Fibroblast of skin of right biceps (primary cell): ENCODE measurements at places on chromosomes 5 and 9.
A peak's percentile ranks its signal among the peaks of the same experiment; 100 is the strongest.

- DNase-seq: peak; percentile 75
Measured at GRCh38 chr9:16870596-16871335, at the start of gene BNC2. BNC2 (minus strand) TSS chr9:16870670; CDS start chr9:16870648, 22 bp downstream.

DNA sequence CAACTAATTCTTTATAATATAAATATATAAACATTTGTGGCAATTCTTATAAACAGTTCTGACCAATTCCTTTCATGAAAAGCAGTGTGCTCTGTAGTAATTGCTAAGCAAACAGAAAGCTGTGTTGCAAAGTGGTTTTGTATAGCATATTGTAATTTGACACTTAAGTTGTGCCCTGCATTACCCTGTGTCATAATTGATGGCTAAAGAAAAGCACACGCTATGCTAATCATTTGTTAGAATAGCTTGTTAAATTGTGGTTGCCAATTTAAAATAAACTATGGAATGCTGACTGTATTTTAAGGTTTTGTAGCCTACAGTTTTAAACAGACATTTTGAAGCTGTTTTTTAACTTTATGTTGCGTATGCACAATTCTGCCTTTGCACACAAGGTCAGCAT is 140.0 kb downstream of the PBX3 start:
- no peak for DNase-seq

- peak; percentile 19 for DNase-seq
Measured at GRCh38 chr5:34905564-34905963, 9.7 kb downstream of the RAD1 start.

GRCh38 chr9:22840641-22841040 is 394.0 kb downstream of the DMRTA1 start:
- DNase-seq: no peak

- no peak for DNase-seq
Measured at GRCh38 chr9:95071450-95071849, 246.1 kb downstream of the FANCC start.

GRCh38 chr5:166906991-166907713 is 1384.3 kb upstream of the WWC1 start:
- peak; percentile 86 for DNase-seq

DNA sequence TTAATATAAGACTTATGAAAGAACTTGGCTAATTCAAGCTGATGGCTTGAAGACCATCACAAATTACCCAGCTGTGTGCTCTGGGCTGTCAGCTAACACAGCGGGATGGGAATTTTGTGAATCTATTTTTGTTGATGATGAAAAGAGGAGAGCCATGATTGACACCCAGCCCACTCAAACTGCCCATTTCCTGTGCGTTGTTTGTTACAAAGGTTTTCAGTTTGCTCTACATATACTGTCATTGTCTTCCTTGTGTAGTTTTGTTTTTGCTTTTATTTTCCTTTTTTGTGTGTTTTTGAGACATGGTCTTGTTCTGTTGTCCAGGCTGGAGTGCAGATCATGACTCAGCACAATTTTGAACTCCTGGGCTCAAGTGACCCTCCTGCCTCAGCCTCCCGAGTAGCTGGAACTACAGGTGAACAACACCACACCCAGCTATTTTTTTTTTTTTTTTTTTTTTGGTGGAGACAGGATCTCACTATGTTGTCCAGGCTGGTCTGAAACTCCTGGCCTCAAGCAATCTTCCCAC is 400.3 kb downstream of the ICE1 start:
- DNase-seq: no peak

- peak; percentile 12 for DNase-seq
Measured at GRCh38 chr5:66621146-66621545, 25.0 kb downstream of the MAST4 start.

DNA sequence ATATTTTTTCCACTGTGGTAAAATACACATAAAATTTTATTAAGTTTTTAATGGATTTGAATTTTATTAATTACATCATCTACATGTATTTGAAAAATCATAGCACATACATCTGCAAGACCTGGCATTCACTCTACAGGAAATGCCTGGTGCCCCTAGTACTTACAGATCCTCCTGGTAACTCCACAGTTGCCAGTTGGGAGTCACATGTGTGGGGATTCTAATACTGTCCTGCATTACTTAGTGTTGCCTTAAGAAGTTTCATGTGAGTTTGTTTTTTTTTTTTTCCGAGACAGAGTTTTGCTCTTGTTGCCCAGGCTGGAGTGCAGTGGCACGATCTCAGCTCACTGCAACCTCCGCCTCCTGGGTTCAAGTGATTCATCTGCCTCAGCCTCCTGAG is 18.1 kb downstream of the KDM3B start:
- peak; percentile 6 for DNase-seq

DNA sequence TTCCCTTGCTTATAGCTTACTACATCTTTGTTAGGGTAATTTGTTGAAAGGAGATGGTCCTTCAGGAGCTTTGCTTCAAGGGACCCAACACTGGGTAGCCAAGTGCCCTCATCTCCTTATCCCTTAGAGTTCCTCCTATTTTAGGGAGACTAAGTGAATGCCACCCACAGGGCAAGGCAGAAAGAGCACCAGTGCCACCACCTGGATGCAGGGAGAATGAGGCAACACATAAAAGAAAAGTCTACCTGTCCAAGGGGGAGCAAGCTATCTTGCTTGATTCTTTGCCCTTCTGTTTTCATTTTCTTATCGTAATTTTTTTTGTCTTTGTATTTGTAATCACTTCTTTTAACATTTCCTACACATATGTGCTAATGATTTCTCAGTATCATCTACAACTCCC is 205.5 kb downstream of the NPR3 start:
- peak; percentile 55 for DNase-seq

- peak; percentile 38 for DNase-seq
Measured at GRCh38 chr9:125747765-125748445, 732 bp downstream of the PBX3 start.

GRCh38 chr9:131589124-131589711 is 43.9 kb downstream of the PRRT1B start:
- no peak for DNase-seq

- DNase-seq: peak; percentile 70
Measured at GRCh38 chr5:36658038-36658756, 51.8 kb downstream of the SLC1A3 start.

GRCh38 chr5:122756264-122756911 is 18.5 kb upstream of the SNX2 start:
- peak; percentile 87 for DNase-seq

DNA sequence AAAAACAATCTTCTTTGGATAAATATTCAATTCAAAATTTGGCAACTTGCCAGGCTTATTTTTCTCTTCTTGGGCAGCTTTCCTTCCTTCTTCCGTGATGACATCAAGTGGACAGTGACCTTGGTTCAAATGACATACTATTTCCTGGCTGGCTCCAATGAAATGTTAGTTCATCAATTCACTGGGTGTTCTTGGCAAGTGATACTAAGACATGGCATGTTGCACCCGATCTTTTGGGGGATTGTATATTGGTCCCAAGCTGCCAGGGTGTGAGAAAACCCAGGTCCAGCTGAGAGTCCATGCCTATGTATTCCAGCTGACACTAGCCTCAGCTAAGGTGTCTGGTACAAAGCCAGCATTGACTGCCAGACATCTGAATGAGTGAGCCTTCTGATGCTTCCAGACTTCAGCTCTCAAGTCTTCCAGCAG is 252.9 kb downstream of the MAT2B start:
- peak; percentile 38 for DNase-seq

GRCh38 chr5:100840789-100841188 is 62.3 kb downstream of the ST8SIA4 start:
- DNase-seq: no peak

- no peak for DNase-seq
Measured at GRCh38 chr5:25963251-25964008, 1075.0 kb downstream of the CDH9 start.

GRCh38 chr9:4138180-4138579 is 161.7 kb downstream of the GLIS3 start:
- no peak for DNase-seq

DNA sequence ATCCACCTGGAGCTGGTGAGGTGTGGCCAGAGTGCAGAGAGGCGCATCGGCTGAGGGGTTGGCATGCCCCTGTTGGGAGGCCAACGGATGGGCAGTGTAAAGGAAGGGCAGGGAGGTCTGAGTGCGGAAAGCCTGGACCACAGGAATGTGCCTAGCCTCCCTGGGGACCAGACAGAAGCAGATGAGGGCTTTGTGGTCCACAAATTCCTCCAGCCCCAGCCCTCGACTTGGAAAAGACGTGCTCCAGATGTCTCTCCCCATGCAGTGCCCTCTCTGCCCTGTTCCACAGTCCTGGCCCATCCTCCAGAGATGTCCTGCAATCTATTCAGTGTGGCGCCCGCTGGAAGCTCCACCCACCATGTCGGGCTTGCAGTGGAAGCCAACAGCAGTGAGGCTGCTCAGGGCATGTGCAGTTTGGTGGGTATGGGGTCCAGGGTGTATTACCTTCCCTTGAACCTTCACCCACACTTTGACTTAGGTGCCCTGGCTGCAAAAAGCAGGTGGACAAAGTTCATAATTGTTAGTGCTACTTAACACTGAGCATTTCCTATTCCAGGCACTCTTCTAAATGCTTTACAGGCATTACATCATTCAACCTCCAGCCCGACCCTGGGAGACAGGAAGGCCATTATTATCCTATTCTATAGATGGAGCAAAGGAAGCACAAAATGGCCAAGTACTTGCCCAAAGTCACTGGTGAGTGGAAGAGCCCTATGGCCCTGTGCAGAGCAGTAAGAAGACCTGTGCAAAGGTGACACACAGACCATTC is 120.2 kb upstream of the SLC25A48 start:
- DNase-seq: peak; percentile 86

DNA sequence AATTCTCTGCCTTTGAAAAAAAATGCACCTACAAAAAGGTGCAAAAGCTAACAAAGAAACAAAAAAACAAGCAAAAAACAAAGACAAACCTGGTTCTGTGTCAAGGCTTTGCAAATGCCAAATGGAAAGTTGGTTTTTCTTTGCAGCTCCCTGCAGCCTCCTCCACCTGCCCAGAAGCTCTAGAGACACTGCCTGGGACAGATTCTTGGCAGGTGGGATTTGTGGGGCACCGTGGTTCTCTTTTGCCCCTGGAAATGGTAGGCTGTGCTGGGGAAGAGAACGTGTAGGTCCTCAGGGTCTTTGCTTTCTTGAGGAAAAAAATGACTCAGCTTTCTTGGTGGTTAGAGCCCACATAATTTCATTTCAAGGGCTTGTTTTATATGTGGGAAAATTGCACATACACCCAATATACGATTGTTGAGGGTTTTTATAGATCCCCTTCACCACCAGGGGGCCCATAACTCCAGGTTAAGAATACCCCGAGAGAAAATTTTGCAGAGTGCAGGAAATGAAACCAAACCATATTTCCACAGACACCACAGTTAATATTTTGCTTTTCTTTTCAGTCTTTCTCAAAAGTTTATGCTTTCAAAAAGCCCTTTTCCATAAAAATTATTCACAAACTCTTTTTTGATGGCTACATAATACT is 58.7 kb downstream of the NXNL2 start:
- DNase-seq: peak; percentile 67

GRCh38 chr5:115842089-115842935 is 577 bp downstream of the AP3S1 start:
- DNase-seq: no peak

GRCh38 chr5:59745415-59745863 is 148.1 kb downstream of the PDE4D start:
- peak; percentile 65 for DNase-seq

GRCh38 chr5:171201310-171201709 is 107.7 kb upstream of the TLX3 start:
- DNase-seq: no peak
